Prostate gland (tissue), 2 donors: ENCODE measurements at places on chromosomes 1 and 21.
A peak's percentile ranks its signal among the peaks of the same experiment; 100 is the strongest.

DNA sequence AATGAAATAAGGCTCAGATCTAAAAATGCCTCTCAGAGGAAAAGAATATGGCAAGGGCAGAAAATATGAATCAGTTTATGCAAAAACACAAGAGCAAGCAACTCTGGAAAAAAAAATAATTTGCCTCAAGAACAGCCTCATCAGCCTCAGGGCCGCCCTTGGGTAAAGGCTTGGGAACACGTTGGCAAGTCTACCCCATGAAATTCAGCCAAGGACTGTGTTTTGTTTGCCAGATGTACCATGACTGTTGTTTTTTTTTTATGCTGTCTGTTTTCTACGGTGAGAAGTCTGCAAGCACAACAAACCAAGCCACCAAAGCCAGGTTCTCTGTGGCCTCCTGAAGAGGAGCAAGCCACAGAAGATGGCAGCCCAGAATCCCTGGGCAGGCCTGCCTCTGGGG lies 18.0 kb downstream of the HHIPL2 start:
- no peak overlapping the region for H3K4me3 ChIP-seq
- H3K4me1 ChIP-seq = no peaks in the 10 kb centered on the region
- H3K27me3 ChIP-seq = no peaks in the 10 kb centered on the region
- no peaks in the 10 kb centered on the region for H3K36me3 ChIP-seq
- H3K27ac ChIP-seq = no peak overlapping the region

DNA sequence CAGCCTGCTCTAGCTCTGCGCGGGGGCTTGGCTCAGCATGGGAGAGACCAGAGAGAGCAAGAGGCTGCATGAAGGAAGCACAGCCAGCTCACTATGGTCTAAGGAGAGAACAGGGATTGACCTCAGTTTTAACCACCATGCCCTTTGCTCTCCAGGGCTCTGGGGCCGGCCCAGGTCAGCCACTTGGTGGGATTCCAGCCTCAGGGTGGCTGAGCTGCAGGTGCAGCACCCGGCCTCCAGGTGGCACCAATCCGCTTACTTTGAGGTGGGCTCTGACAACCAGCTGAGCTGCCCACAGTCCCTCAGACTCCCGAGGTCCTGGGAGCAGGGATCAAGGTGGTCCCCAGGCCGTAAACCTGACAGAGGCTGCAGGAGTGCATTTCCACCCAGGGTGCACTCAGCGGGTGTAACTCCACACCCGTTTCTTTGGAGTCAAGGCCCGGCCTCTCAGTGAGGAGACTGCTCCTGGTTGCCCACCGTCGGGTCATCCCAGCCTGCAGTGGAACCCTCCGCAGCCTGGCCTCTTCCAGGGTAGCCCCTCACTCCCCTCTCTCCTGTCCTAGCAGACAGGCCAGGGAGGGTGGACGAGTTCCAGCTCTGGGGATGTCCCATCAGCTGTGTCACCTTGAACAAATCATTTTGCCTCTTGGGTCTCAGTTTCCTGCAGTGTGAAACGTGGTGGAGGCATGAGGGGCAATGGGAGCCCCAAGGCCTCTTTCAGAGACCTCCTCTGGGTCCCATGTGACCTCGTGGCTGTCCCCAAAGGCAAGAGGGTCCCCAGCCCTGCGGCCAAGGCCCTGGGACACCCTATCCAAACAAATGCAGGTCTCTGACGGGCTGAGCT lies 607 bp upstream of the LGR6 start:
- DNase-seq = peak; percentile 54
- H3K27ac ChIP-seq = no peak overlapping the region
- peaks cover 5% of the 10 kb centered on the region for H3K27me3 ChIP-seq

GRCh38 chr1:187634940-187635339 lies 806.2 kb downstream of the PLA2G4A start:
- no peak overlapping the region for H3K27ac ChIP-seq
- no peaks in the 10 kb centered on the region for H3K27me3 ChIP-seq
- H3K36me3 ChIP-seq = no peaks in the 10 kb centered on the region

DNA sequence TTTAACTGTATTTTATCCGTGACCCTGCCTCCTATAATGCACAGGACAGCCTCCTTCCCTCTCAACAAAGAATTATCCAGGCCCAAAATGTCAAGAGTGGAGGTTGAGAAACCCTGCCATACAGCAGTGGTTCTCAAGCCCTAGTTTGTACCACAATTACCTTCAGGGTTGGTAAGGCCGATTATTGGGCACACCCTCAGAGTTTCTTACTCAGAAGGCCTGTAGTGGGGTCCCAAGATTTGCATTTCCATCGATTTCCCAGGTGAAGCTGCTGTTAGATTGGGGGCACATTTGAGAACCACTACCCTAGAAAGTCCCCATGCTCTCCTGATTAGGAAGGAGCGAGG lies 400 bp upstream of the PGBD2 start:
- peak overlapping the region; percentile 53 for H3K4me3 ChIP-seq
- peak overlapping the region; percentile 88 for H3K27ac ChIP-seq
- H3K36me3 ChIP-seq = no peaks in the 10 kb centered on the region
- H3K4me1 ChIP-seq = no peaks in the 10 kb centered on the region
- DNase-seq = no peak

DNA sequence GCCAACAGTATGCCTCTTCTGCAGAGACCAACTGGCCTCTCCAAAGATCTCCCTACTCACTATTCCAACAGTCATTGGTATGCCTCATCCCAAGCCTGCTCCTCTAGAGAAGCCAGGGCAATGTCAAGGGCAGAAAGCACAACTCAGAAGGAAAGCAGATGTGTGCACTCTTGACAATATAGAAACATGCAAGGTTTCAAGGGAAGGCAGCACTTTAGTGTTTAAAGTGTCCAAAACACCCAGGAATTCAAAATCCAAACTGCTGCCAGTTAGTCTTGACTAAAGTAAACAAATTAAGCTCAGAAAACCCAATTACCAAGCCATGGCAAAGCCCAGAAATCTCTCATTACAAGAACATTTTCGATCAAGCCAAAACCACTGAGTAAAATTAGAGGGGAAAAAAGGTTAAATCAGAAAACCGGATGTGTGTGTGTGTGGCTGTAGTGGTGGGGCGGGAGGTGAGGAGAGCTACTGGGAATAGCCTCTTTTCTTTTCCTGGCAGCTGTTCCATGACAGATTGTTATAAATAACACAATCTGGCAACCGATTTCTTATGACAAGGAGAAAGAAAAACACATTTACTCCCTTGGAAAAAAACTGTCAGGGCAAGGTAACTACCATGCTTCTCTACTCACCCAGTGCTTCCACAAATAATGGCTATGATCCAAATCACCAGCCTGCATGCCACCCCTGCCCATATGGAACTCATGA lies 39.2 kb downstream of the EIF2B3 start:
- H3K36me3 ChIP-seq = no peaks in the 10 kb centered on the region
- peaks cover 6% of the 10 kb centered on the region for H3K4me1 ChIP-seq
- H3K4me3 ChIP-seq = no peak overlapping the region
- peak overlapping the region; percentile 5 for H3K27ac ChIP-seq
- no peaks in the 10 kb centered on the region for H3K27me3 ChIP-seq

- DNase-seq = no peak
- H3K27ac ChIP-seq = no peak overlapping the region
- H3K27me3 ChIP-seq = no peaks in the 10 kb centered on the region
- no peaks in the 10 kb centered on the region for H3K4me1 ChIP-seq
Observed at GRCh38 chr1:1703796-1704195, 11.2 kb upstream of the SLC35E2B start.

- DNase-seq = no peak
- no peak overlapping the region for H3K4me3 ChIP-seq
- no peaks in the 10 kb centered on the region for H3K36me3 ChIP-seq
- no peak overlapping the region for H3K27ac ChIP-seq
- no peaks in the 10 kb centered on the region for H3K27me3 ChIP-seq
Observed at GRCh38 chr21:15752763-15753407, 23.1 kb downstream of the USP25 start.

DNA sequence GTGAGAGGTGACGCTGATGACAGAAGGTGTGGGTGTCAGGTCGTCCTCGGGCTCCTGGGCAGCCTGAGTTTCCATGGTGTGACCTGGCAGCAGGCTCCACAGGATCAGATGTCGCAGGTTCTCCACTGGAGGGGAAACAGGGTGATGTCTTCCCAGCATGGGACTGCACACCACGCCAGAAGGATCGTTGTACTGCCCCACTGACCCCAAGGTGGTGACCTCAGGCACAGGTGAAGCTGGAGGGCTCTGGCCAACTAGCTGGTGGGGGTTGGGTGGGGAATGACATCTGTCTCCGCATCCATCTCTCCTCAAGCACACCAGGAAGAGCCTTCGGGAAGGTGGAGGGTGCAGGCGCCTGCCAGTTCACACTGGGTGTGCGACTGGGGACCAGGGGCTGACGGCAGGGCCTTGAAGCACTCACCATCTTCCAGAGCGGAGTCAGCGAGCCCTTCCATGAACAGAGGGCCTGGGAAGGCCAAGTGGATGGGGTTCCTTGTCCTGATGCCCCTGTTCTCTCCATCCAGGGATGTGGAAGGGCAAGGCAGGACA lies 19.4 kb downstream of the LRRC71 start:
- peaks cover 9% of the 10 kb centered on the region for H3K36me3 ChIP-seq
- no peaks in the 10 kb centered on the region for H3K4me1 ChIP-seq
- DNase-seq = no peak
- no peak overlapping the region for H3K27ac ChIP-seq
- no peaks in the 10 kb centered on the region for H3K27me3 ChIP-seq

DNA sequence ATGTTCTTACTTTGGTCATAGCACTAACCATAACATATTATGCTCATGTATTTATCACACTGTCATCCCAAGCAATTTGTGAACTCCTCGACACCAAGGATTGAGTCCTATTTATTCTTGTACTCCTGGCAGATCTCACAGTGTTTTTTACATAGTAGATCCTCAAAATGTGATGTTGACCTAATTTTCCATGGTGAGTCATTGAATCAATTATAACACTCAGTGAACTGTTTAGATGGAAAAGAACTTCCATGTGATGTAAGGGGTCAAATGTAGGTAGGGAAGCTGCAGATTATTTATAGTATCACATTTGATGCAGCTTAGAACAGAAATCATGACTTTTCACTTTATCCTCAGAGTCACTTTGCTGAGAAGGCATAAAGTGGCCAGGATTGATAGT lies 281.9 kb upstream of the ADAMTS5 start:
- H3K27ac ChIP-seq = no peak overlapping the region
- no peaks in the 10 kb centered on the region for H3K36me3 ChIP-seq
- DNase-seq = no peak
- H3K4me3 ChIP-seq = no peak overlapping the region

DNA sequence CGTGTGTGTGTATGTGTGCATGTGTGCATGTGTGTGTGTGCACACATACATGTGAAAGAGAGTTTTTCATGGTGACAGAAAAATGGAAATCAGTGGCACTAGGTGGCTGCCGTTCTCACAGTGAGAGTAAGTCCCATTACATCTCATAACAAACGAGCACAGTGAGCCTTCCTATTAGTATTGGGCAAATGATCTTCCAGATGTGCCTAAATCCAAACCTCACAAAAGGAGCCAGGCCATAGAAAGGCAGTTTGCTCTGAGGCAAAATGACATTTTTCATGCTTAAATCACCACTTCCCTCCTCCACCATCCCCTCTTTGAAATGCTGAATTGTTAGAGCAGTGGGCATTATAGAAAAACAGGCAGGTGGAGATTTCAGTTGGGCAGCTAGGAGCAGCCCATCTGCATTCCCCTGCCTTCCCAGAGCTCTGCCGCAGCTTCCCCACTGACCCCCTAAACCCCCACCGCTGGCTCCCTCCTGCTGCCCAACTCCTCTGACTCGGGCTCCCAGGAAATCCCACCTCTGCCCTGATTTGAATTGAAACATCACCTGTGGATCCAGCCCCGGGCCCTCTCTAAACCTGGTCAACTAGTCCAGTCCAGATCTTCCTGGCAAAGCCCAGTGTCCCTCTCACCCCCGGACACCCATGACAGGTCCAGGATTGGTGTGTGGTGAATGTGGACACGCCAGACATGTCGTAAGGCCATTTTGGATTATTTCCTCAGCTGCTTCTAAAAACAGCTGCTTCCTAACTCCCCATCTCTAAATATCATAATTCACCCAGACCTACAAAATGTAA lies 190.5 kb downstream of the SEC16B start:
- H3K27me3 ChIP-seq = no peaks in the 10 kb centered on the region
- H3K36me3 ChIP-seq = no peaks in the 10 kb centered on the region
- DNase-seq = no peak
- H3K4me1 ChIP-seq = no peaks in the 10 kb centered on the region
